ENCODE measurements at places on chromosomes 2 and 18.

GRCh38 chr18:44766450-44766849, 85.8 kb downstream of the SETBP1 start:
- DNase-seq = no peak

DNA sequence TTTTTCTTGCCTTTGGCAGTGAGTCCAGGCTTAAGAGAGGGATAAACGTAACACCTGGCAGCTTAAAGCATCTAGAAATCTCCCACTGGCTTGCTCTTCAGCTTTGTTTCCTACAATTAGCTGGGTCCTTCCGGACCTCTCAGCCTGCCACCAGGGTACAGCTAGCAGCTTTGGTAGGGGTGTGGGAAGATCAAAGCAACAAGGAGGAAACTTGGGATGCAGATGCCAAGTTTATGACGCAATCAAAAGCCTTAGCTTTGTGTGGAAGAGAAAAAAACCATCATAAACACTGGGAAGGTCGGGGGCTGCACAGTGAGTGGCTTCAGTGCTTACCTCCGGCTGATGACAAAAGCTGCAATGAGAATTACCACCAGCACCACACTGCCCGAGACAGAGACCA, 116.9 kb downstream of the EPHA4 start:
- DNase-seq = no peak

DNA sequence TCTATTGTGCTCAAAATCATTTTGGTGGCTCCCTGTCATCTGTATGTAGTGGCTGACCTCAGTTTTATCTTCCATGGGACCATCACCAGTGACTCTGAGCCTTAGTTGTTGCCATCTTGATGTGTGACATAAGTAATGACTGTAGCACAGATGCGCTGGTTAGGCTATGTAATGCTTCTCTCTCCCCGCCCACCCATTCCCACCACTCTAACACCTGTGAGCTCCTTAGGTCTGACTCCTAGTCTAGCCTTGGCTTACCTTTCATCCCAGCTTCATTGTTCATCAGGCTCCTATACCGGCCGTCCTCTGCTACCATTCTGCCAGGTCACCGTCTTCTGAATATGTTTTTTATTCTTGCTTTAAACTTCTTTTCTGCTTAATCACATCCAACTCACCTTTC, 17.2 kb downstream of the MYO1B start:
- no peak for DNase-seq

DNA sequence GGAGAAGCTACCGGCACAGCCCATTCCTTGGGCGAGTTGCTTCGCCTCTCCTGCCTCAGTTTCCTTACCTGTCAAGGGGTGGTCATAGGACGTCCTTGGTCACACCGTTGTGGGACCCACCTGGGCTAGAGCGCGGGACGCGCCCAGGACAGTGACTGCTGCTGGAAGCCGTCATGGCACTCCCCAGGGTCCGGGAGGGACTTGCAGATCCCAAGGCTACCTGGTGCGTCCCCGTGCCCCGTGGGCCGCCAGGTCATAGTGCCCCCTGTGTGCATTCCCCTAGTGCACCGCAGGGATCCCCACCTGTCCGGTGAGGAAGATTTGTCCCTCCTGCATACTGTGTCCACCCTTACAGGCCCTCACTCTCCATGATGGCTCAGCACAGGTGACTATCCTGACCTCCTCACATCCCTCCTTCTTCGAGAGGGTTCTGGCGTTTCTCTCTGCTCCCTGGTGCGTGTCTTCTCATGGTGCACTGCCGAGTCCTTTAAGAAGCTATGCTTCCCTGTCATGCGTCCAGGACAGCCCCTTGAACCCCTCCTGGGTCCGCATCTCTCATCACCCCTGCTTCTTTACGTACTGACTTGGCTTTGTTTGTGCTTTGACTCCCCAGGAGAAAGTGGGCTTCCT, 886 bp upstream of the STK25 start:
- no peak for DNase-seq

Measured in erythroblast (primary cell).